ENCODE measurements at places on chromosomes 16 and 17.

GRCh38 chr17:80666867-80667266, 122.2 kb downstream of the RPTOR start:
- no peak for DNase-seq

DNA sequence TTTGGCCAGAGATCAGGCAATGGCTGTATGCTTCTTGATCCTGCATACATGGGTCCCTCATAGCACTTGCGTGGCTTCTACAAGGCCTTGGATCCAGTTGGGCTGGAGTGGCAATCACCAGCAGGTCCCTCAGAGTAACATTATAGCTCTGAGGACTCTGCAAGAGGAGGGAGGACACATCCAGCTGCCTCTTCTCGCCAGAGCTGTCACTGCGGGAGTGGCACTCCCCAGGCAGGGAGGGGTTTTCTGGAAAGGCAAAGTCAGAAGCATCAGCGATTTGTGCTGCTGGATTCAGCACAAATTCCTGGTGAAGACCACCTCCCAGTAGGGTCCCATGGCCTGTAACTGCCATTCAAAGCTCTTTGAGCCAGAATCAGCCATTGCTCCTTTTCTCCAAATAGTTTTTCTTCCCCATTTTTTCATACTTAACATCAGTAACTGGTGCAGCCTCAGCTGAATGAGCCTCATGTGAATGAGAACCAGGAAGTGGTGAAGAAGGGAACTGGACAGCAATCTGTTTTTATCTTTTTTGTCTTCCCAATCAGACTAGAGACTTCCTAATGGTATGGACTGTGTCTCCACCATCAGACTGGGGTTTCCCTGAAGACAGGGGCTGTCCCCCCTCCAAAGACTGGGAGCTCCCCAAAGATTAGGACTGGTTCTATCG, 40.6 kb upstream of the HOXB13 start:
- DNase-seq, result no peak

- no peak for DNase-seq
These were observed 4.2 kb downstream of the SOCS1 start for GRCh38 chr16:11251525-11252481.

DNA sequence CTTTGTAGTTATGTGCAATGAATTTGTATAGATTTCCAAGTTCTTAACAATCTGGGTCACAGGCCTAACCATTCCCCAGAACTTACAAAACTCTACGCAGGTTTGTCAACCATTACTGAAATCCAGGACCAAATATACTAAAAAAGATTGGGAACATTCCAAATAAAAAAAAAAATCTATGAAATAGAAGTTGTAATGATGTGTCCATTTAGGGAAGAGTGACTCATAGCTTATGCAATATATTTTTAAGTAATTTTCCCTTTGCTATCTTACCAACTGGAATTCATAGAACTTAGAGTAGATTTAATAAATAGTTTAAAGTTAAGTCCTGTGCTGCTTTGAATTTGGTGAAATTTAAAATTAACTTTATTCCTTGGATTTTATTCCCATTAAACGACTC, 393.2 kb downstream of the PMP22 start:
- DNase-seq, result no peak

GRCh38 chr17:57328109-57328882, 72.0 kb downstream of the MSI2 start:
- DNase-seq, result no peak

DNA sequence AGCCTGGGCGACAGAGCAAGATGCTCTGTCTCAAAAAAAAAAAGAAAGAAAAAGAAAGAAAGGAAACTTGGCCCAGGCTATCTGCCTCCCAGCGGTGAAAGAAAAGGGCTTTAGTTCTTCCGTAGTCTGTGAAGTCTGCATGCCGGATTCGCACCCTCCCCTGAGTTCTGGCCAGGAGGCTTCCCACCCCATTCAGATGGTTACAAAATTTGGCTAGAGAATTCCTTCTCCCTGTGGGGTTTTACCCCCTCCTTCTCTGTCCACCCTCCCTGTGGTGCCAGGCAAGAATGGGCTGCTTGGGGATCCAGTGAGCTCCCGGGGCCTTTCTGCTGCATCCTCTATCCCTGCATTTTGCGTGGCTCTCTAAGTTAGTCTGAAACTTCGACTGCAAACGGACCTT, 37.8 kb downstream of the PAFAH1B1 start:
- DNase-seq, result no peak

DNA sequence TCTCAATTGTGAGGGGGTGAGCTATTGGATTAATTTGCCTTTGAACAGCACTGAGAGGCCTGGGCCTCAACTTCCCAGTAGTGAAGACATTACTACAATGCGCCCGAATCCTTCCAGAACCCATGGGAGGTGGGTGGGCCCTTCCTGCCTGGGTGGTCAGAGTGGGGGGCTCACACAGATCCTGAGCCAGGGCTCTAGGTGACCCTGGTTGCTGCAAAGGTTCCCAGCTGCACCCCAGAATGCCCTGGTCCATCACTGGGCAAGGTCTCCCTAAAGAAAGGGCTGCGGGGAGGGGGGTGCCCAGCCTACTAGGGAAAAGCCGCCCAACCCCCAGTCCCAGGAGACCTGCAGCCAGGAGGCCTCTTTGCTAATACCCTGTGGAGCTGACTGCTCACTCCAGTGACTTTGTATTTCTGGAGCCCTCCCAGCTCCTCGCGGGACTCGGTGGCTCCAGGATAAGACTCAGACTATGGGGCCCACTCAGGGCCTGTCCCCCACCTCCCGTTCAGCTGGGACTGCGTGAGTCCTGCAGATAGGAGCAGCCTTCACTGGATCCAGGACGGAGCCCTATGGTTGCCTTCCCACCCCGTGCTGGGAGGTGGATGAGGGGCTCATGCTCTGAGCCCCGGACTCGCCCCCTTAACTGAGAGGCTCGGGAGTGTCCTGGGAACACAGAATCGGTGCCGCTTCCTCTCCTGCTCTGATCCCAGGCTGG, 40.2 kb downstream of the SLC7A5 start:
- DNase-seq, result peak; percentile 51

DNA sequence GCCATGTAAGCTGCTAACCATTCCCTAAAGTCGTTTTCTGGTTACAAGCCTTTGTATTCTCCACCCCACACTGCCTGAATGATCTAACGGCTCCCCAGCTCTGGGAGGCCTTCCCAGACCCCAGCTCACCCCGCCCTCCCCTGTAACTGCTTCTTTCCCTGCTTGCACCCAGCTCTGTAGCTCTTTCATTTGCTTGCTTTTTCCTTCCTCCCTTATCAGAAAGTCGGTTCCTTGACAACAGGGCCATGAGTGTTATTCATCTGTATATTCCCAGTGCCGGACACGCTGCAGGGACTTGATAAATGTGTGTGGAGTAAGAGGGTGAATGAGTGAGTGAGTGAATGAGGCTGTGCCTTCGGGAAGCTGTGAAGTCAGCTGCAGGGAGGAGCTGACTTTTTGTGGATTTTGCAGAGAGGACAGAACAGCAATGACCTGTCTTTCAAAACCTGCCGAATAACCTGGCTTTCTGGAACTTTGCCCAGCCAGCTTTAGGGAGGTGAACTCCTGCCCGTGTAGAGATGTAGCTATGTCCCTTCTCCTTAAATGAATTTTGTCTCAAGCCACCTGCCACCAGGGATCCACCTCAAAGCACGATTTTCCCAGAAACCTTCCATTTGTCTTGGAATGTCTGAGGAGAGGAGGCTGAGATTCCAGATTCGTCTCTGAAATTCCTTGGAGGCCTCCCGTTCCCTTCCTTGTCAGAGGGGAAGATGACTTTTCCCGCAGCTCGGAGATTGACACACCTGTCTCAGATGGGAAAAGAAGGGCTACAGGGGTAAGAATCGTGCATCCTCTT, 20.0 kb upstream of the CACNG4 start:
- no peak for DNase-seq

DNA sequence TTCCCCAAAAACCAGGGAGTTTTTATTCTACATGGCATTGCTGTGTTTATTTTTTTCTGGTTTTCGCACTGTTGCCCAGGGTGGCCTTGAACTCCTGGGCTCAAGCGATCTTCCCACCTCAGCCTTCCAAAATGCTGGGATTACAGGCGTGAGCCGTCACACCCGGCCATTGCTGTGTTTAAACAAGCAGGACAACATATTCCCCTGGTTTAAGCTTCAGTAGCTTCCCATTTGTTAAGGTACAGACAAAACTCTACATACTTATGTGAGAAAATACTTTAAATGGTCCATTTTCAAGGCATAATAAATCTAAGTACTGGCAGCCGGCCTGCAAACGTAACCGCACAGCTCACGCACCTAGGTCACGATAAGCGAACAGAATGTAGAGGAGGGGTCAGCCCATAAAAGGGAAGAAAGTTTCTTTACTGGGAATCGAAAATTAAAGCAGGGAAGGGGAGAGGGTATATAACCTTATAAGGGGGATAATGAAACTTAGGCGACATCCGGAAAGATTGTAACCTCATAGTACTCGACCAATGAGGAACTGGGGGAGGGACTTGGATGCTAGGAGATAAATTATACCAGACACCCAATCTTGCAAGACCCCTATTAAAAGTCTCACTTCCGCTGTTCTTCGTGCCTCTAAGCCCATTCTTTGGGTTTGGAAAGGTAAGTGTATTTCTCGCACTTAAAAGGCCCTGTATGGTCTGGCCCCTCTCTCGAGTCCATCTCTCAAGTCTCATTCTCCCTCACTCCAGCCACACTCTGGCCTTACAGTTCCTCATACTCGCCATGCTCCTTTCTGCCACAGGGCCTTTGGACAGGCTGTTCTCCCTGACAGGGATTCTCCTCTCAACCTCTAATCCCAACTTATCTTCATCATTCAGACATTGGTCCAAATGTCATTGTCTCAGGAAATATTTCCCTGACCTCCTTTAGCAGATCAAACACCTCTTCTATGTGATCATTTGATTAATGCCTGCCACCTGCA, 59.2 kb downstream of the TEX14 start:
- DNase-seq, result no peak

DNA sequence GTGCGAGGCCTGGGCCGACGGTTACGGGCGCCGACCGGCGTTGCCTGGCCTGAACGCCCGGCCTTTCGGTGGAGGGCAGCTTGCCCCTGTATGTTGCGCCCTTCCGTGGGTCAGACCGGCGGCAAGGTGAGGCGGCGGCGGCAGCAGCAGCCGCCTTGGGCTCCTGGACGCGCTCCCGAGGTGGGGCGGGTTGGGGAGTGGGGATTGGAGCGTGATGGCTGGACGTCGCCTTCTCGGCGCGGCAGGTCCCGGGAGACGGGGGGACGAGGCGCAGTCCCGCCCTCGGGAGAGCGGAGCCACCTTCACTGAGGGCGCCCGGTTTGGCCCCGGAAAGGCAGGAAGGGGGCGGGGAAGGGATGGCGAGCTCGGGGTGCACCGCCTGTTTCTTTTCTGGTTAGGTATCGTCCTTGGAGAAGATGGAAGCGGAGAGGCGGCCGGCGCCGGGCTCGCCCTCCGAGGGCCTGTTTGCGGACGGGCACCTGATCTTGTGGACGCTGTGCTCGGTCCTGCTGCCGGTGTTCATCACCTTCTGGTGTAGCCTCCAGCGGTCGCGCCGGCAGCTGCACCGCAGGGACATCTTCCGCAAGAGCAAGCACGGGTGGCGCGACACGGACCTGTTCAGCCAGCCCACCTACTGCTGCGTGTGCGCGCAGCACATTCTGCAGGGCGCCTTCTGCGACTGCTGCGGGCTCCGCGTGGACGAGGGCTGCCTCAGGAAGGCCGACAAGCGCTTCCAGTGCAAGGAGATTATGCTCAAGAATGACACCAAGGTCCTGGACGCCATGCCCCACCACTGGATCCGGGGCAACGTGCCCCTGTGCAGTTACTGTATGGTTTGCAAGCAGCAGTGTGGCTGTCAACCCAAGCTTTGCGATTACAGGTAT, 671 bp downstream of the DGKE start:
- DNase-seq, result peak; percentile 5
